NCI-H1105 (cell line): ENCODE measurements at places on chromosomes 1 and 21.

GRCh38 chr1:182685215-182685614 lies 828 bp upstream of the RGS8 start:
- DNase-seq, result no peak

- no peak for DNase-seq
Observed at GRCh38 chr1:110214454-110215404, 4.6 kb downstream of the KCNC4 start.

DNA sequence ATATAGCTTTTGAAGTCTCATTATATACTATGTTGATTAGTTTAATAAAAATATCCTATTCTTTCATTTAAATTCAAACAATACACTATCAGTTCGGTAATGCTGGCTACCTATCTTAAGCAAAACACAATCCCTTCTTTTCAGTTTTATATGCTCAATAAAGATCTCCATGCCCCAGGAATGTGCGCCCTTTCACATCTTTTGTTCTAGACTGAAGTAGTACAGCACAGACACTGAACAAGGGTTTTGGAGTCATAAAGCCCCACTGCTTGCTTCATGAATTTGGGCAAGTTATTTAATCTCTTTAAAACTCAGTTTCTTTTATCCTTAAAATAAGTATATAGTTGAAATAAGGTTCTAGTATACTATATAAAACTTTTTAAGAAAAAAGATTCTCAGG lies 22.4 kb downstream of the SYDE2 start:
- no peak for DNase-seq

GRCh38 chr21:30964283-30964682 lies 74.0 kb downstream of the KRTAP19-8 start:
- DNase-seq, result no peak

GRCh38 chr1:3003039-3003940 lies 18.0 kb upstream of the ACTRT2 start:
- no peak for DNase-seq

- no peak for DNase-seq
Observed at GRCh38 chr1:204921855-204922516, 51.3 kb downstream of the NFASC start.

DNA sequence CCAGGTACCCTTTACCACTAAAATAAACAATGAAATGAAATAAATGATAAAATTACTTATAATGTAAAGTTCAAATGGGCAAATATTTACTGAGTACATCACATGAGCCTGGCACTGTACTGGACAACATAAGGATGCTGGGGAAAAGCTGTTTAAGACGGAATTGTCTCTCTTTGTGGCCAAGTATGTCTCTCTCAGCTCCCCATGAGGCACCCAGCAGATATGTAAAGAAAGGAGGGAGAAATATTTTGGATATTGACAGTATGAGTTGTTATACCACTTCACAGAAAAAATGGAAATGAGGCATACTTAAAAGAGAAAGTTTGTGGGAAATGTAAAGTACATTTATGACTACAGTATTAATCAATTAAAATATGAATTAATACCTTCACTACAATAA lies 1.0 kb upstream of the TNFSF4 start:
- no peak for DNase-seq

DNA sequence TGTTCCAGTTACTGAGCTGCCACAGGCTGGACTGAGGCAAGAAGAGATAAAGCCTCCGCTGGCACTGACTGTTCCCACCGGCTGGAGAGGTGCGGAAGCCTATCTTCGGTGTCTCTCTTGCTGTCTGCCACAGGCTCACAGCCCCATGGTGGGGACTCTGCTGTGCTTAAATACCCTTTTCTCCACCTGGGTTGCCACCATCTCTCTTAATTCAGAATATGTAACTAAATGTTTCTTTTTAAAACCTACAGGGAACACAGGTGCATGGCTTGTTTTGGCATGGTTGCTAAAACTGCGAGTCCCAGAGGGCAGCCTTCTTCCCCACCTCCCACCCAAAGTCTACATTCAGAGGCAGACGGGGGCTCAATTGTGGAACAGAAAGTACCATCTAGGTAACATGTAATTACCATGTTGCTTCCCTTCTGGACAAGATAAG lies 8.1 kb upstream of the LBR start:
- DNase-seq, result no peak

DNA sequence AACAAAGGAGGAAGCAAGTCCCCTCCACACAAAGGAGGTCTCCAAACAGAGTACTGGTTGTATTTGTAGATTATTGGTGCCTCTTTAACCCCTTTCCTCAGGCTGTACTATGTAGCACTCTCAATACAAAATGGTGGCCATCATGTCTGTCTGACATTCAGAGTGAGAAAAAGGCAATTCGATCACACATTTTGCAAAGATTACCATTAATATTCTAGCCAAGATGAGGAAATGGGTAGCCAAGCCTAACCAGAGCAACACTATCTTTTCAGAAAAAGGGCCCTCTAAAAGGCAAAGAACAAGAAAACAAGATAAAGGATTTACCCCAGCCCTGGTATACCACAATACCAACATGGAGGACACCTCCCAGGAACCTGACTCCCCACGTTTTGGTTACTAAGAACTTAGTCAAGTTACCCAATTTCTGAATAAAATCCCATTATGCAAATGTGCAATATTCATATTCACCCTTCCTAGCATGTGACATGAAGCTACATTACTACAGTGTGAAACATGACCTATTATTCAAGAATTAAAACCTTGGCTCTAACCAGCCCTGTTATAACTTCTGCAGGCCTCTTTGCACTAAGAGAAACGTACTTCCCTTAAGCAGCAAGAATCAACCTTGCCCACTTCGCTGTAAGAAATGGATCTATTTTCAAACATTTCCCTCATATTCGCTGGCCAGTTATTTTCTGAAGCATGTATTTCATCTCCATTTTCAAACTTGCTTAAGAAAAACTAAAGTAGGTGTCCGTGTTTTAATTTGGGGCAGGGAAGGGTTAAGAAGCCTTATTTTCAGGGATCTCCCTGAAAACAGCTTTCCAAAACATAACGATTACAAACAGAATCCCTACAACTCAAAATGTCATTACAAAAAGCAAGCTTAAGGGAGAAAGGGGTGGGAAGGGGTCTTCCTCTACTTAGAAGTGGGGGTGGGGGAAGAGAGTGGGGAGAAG lies 2.1 kb downstream of the KDM5B start:
- DNase-seq, result peak; percentile 13

GRCh38 chr1:64572222-64572900 lies 102.4 kb downstream of the CACHD1 start:
- DNase-seq, result peak; percentile 58
